ENCODE measurements at places on chromosomes 7 and 10. TPM values are rescaled to one million over a fixed set of nuclear protein-coding genes. Genes with fewer than 3 reads are reported as not detected.

DNA sequence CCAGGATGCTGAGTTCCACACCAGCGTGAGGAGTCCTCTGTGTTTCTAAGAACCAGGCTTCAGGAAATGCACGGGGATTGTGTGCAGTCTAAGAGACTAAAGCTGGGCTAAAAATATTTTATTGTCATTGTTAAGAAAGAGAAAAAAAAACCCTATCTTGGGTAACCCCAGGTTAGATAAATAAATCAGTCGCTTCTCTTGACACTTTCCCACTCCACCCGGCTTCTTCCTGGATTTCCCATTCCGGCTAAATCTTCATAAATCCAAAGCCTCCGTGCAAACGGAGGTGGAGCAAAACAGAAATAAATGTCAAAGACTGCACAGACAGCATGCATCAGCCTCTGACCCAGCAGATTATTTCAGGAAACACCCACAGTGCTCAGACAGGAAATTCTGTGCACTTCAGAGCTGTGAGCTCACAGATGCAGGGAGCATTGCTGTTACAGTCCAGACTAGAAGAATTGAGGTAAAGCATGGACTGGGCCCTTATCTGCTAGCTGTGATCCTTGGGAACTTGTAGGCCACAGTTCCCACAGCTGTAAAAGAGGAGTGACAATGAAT is 44.8 kb upstream of the GRID1 start:
- no peak for DNase-seq

DNA sequence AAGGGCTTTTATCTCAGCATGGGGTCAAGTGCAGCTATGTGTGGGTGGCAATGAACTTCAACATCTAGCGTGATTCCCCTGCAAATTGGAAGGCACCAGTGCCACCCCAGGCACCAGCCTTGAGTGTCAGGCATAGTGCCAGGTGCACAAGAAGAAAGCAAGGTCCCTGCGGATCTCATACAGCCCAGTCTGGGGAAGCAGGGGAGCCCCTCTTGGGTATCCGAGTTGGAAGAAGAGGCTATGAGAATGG is 269.0 kb downstream of the RPS24 start:
- no peak for DNase-seq

DNA sequence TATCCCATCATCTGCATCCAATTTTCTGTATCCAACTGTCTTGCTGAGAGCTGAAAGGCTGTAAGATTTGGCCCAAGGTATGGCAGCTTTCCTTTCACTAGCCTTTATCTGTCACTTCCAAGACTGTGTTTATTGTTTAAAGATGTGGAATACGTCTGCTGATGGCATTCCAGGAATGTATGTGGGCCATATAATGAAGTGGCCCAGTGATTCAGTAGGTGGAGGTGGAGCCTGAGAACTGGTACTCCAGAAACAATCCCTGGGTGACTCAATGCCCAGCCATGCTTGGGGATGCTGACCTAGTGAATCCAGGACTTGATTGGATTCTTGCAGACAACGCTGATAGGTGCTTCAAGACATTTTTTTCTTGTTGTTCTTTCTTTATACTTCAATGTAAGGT is 13.5 kb downstream of the NEUROD6 start:
- no peak for DNase-seq

GRCh38 chr10:14560791-14561765 is 213.6 kb downstream of the FAM107B start:
- DNase-seq: no peak

The ZNF488 gene
- 4.9 TPM for polyA plus RNA-seq
